ENCODE measurements at places on chromosomes 3 and 15.

DNA sequence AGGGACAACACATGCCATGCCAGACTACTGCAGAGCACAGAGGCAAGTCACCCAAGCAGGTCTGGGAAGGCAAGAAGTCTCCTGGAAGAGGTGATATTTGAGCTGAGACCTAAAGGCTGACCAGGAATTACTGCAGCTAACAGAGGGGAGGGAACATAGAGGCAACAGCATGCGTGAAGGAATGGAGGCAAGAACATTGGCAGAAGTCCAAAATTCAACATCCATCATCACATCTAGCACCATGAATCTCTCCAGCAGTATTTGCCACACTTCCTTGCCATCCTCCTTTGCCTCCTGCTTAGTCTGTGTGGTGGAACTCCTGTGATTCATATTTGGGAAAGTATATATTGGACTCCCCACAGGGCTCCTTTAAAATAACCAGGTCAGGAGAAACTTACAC lies 870 bp upstream of the TSEN2 start:
- peaks cover 18% of the 10 kb centered on the region for H3K4me1 ChIP-seq
- peak overlapping the region; percentile 78 for H3K27ac ChIP-seq
- H3K27me3 ChIP-seq: no peaks in the 10 kb centered on the region
- H3K4me3 ChIP-seq: peak overlapping the region; percentile 85

GRCh38 chr3:37384117-37384516 lies 209.7 kb upstream of the LRRFIP2 start:
- H3K4me1 ChIP-seq: no peaks in the 10 kb centered on the region
- H3K27ac ChIP-seq: no peak overlapping the region
- H3K36me3 ChIP-seq: peaks cover 32% of the 10 kb centered on the region
- no peak for DNase-seq

GRCh38 chr15:77538793-77539497 lies 93.8 kb downstream of the LINGO1 start:
- H3K36me3 ChIP-seq: no peaks in the 10 kb centered on the region
- peaks cover 22% of the 10 kb centered on the region for H3K4me1 ChIP-seq
- no peak overlapping the region for H3K27ac ChIP-seq
- H3K4me3 ChIP-seq: no peak overlapping the region

DNA sequence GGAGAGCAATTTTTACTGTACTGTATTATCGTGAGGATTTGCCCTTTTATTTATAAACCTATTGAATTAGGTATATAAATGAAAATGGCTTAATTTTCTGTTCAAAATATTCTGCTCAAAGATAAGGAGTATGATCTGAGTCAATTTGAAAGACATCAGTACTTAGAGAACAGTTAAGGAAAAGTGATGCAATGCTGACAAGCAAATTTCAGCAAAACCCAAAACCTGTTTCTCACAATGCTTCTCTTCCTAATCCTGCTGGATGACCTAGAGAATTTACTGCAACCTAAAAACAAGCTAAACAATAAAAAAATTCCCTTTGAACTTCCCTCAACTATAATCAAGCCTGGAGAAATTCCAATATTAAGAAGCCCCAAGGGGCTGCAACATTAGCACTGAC lies 82.7 kb downstream of the RFX7 start:
- H3K27me3 ChIP-seq: no peaks in the 10 kb centered on the region
- no peaks in the 10 kb centered on the region for H3K36me3 ChIP-seq
- peaks cover 3% of the 10 kb centered on the region for H3K4me1 ChIP-seq

GRCh38 chr3:54928046-54928770 lies at the start of gene LRTM1:
LRTM1 (minus strand) TSS chr3:54928059; CDS start chr3:54927911, 148 bp downstream.
- H3K27ac ChIP-seq: no peak within 1 kb of the TSS
- H3K4me1 ChIP-seq: no peaks in the 10 kb centered on the region
- H3K27me3 ChIP-seq: no peaks in the 10 kb centered on the region
- H3K36me3 ChIP-seq: no peaks in the 10 kb centered on the region
- no peak for DNase-seq

- H3K27ac ChIP-seq: peak overlapping the region; percentile 78
- no peaks in the 10 kb centered on the region for H3K27me3 ChIP-seq
- peaks cover 49% of the 10 kb centered on the region for H3K4me1 ChIP-seq
- H3K4me3 ChIP-seq: peak overlapping the region; percentile 78
Measured at GRCh38 chr15:94231723-94232468, 535 bp downstream of the MCTP2 start.

- no peak for DNase-seq
- H3K27me3 ChIP-seq: no peaks in the 10 kb centered on the region
- H3K4me1 ChIP-seq: no peaks in the 10 kb centered on the region
- H3K4me3 ChIP-seq: no peak overlapping the region
Measured at GRCh38 chr3:15903759-15904720, 106.3 kb upstream of the ANKRD28 start.

GRCh38 chr3:170128977-170129431 lies 52.5 kb downstream of the PHC3 start:
- no peak for DNase-seq
- no peak overlapping the region for H3K27ac ChIP-seq
- H3K4me3 ChIP-seq: no peak overlapping the region

- no peaks in the 10 kb centered on the region for H3K36me3 ChIP-seq
- no peak for DNase-seq
- H3K4me3 ChIP-seq: no peak overlapping the region
- no peak overlapping the region for H3K27ac ChIP-seq
- H3K27me3 ChIP-seq: no peaks in the 10 kb centered on the region
- no peaks in the 10 kb centered on the region for H3K4me1 ChIP-seq
Measured at GRCh38 chr3:72418244-72418643, 430.0 kb downstream of the SHQ1 start.

- no peak overlapping the region for H3K27ac ChIP-seq
- H3K4me1 ChIP-seq: peaks cover 15% of the 10 kb centered on the region
- H3K36me3 ChIP-seq: peaks cover 72% of the 10 kb centered on the region
Measured at GRCh38 chr3:43307226-43307625, 20.9 kb downstream of the SNRK start.

DNA sequence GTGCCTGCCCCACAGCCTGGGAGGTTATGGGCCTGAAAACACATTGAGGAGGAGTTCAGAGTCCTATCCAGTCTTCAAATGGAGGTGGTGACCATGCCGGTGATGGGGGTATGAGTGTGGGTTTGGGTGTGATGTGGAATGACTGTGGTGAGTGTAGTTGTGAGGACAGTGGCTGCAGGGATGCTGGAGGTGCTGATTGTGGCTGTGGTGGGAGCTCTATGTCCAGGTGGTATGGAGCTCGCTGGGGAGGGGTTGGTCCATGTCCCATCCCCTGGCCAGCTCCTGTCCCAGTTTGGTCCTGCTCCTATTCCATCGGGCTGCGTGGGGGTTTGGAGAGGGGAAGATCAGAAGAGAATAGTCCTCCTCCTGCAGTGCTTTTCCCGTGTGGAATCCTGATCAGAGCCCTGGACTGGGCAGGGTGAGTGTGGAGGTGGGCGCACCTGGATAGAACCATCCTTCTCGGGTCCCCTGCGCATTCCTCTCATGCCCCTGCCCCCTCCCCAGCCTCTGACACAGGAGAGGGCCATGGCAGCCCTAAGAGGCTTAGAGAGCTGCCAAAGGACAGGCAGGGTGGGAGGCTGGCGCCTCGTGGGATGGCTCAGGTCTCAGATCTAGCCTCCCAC lies 23.0 kb upstream of the GOLGA6C start:
- no peak for DNase-seq
- H3K27me3 ChIP-seq: no peaks in the 10 kb centered on the region
- H3K4me3 ChIP-seq: no peak overlapping the region
- H3K36me3 ChIP-seq: no peaks in the 10 kb centered on the region

- peaks cover 5% of the 10 kb centered on the region for H3K27me3 ChIP-seq
- H3K4me1 ChIP-seq: no peaks in the 10 kb centered on the region
- no peak overlapping the region for H3K27ac ChIP-seq
- no peaks in the 10 kb centered on the region for H3K36me3 ChIP-seq
- no peak for DNase-seq
Measured at GRCh38 chr3:13536432-13536831, 12.5 kb upstream of the FBLN2 start.

GRCh38 chr15:36782681-36783080 lies 203.3 kb downstream of the CDIN1 start:
- H3K27ac ChIP-seq: no peak overlapping the region
- no peaks in the 10 kb centered on the region for H3K4me1 ChIP-seq

- no peaks in the 10 kb centered on the region for H3K4me1 ChIP-seq
- DNase-seq: no peak
- H3K27me3 ChIP-seq: no peaks in the 10 kb centered on the region
Measured at GRCh38 chr15:60784483-60785254, 305.7 kb upstream of the ICE2 start.

- H3K27me3 ChIP-seq: no peaks in the 10 kb centered on the region
- H3K4me1 ChIP-seq: no peaks in the 10 kb centered on the region
- no peak overlapping the region for H3K27ac ChIP-seq
- H3K4me3 ChIP-seq: no peak overlapping the region
Measured at GRCh38 chr15:25248583-25249235, 190.1 kb downstream of the UBE3A start.

DNA sequence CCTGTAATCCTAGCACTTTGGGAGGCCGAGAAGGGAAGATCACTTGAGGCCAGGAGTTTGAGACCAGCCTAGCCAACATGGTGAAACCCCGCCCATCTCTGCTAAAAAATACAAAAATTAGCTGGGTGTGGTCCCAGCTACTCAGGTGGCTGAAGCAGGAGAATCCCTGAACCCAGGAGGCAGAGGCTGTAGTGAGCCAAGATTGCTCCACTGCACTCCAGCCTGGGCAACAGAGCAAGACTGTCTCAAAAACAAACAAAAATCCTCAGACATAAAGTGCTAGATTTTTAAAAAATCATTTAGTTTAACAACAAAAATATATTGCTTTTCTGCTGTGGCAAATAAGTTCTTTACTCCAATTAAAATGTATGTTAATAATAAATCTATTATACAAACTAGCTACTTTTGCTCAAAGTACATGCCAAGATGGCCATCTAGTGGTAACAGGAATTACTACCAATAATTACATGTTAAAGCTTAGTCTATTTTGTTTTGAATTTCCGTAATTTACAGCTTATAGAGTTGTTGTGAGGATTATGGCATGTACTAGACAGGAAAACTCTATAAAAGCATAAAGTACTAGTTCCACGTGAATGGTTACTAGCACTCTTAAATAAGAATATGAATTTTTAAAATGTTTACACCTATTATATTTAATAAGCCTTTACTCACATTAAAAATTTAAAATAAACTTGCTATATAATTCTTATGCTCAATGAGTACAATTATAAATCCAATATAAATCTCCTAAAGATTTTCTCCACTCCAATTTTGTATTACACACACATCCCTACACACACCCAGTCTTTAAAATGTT lies 39.0 kb downstream of the GABPB1 start:
- H3K27ac ChIP-seq: no peak overlapping the region
- DNase-seq: peak; percentile 70
- no peak overlapping the region for H3K4me3 ChIP-seq
- H3K36me3 ChIP-seq: no peaks in the 10 kb centered on the region

DNA sequence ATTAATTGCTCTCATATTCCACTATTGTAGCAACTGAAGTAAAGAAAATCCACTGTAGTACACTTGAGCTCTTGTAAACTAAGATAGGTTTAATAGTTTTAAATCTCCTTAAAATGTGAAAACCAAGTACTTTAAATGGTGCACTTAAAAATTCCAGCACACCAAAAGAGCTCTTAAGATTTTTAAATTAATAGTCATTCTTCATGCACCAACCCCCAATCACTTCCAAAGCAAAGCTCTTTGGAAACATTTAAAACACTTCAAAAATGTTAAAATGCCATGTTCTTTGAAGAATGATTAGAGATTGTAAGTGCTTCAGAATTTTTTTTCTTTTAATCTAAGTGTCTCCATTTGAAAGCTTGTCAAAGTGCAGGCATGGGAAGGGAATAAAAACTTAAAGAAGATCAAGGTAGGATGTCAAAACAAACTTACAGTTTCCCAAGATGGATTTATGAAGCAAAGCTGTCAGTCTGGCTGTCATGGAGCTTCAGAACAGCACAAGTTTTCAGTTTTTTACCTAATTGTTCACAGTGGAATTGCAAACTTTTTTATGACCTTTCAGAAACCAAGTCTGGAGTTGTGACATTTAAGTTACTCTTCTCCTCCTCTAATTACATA lies 84.3 kb downstream of the ARPP21 start:
- H3K4me1 ChIP-seq: no peaks in the 10 kb centered on the region
- H3K27me3 ChIP-seq: no peaks in the 10 kb centered on the region
- DNase-seq: no peak

- H3K27me3 ChIP-seq: peaks cover 29% of the 10 kb centered on the region
- peaks cover 17% of the 10 kb centered on the region for H3K4me1 ChIP-seq
- H3K4me3 ChIP-seq: peak overlapping the region; percentile 33
- no peak for DNase-seq
- H3K27ac ChIP-seq: no peak overlapping the region
Measured at GRCh38 chr3:154121701-154122551, 736 bp downstream of the ARHGEF26 start.

DNA sequence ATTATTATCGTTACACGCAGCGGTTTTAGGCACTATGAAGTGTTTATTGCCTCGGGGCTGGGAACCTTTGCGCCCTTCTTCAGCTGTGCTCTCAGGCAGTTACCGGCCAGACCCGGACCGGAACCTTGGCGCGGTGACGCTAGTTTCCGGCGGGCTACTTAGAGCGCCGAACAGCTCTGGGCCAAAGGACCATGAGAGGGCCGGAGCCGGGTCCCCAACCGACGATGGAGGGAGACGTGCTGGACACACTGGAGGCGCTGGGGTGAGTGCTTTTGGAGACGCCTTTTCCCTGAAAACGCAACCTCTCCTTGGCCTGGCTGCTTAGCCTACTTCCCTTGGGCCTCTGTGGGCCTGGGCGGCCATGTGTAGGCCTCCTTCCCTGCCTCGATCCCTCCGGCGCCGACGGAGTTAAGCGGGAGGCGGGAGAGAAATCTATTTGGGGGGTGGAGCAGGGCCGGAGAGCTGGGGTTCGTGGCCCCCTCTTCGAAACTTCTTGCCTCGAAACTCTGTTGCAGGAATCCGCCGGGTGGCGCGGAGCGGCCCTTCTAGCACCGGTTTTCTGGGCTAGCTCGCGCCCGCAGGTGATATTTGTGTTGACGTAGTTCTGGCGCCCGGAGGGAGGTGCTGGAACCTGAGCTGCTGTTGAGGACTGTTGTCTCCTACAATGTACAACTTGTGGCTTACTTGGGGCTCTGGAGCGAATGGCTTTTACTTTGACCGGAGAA lies at the start of gene FAM98B:
TSS of gene FAM98B (plus strand) at position 157 of the 725 bp plus-strand sequence. CDS start at position 192, 35 bp downstream.
- peak; percentile 92 for DNase-seq
- no peaks in the 10 kb centered on the region for H3K36me3 ChIP-seq
- H3K4me1 ChIP-seq: peaks cover 11% of the 10 kb centered on the region
- peak within 1 kb of the TSS; percentile 88 for H3K4me3 ChIP-seq
- H3K27ac ChIP-seq: peak within 1 kb of the TSS; percentile 91

DNA sequence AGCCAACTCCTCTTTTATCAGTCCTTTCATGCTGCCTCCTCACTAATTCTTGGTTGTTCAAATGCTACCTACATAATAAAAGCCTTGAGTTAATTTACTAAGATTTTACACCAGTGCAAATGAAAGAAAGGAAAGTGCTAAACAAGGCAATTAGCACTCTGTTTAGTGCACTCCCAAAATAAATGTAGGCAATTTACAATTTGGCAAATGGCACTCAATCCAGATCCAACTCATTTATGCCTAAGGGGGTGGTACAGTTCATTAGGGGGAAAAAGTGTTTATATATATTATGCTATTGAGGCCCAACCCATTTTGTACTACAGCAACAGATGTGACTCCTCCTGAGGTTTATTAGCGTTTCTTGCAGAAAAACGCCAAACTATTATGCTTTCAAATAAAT lies 370.1 kb downstream of the NR2F2 start:
- no peaks in the 10 kb centered on the region for H3K4me1 ChIP-seq
- H3K4me3 ChIP-seq: no peak overlapping the region
- DNase-seq: no peak
- no peaks in the 10 kb centered on the region for H3K36me3 ChIP-seq
- H3K27me3 ChIP-seq: no peaks in the 10 kb centered on the region

- H3K36me3 ChIP-seq: no peaks in the 10 kb centered on the region
- H3K4me3 ChIP-seq: no peak overlapping the region
- DNase-seq: no peak
Measured at GRCh38 chr3:144491333-144491732, 519.7 kb downstream of the DIPK2A start.

- no peaks in the 10 kb centered on the region for H3K27me3 ChIP-seq
- H3K36me3 ChIP-seq: no peaks in the 10 kb centered on the region
- no peaks in the 10 kb centered on the region for H3K4me1 ChIP-seq
- no peak overlapping the region for H3K27ac ChIP-seq
Measured at GRCh38 chr15:29695489-29696167, 126.6 kb downstream of the TJP1 start.
